ENCODE measurements at places on chromosomes 11 and 22.

GRCh38 chr11:77207618-77208313 is 79.7 kb downstream of the MYO7A start:
- no peak for DNase-seq

- DNase-seq: no peak
Measured at GRCh38 chr11:119664701-119665420, 64.1 kb downstream of the NECTIN1 start.

- DNase-seq: peak; percentile 13
Measured at GRCh38 chr22:39457198-39457555, 365 bp downstream of the MGAT3 start.

GRCh38 chr11:88061111-88061510 is 114.1 kb downstream of the RAB38 start:
- DNase-seq: no peak

DNA sequence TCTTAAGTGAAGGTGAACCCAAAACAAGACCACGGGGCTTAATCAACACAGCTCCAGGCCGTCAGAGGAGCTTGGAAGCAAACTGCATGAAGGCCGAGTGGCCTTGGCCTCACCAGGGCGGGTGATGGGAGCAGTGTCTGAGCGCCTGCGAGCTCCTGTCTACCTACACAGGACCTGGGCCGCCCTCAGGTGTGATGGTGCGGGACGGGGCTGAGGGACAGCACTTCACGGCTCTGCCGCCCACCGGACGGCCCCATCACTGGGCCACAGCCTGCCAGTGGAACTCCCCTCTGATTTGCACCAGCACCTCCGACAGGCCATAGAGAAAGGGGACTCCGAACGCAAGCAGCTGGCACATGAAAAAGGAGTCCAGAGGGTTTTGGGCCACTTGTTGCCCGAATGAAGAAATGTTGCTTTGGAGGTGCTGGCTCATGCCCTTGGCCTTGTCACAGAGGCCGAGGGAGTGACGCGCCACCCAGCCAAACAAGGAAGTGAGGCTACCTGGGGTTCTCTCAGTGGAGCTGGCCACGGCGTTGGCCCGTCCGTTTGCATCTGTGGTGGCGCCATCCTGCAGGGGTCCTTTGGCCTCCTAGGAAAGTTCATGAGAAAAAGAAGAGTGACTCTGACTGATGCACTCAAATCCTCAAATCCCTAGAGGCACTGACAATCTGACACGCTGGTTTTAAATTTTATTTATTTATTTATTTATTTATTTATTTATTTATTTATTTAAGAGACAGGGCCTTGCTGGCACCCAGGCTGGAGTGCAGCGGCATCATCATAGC is 90.3 kb upstream of the BID start:
- no peak for DNase-seq

DNA sequence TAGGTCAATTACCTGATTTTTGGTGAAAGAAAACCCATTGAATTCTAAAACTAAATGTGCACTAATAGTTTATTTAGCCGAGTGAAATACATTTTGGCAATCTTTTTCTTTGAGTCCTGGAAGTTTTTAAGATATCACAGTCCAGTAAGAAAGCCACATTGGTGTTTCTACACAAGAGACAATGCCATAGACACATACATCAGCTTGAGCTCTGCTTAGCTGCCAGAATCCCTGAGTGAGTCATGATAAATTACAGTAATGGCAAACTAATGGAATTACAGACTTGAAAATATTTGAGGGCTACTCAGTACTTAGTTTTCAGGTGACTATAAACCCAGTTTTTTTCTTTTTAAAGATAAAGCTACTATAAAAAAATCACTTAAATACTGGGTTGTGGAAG is 155.4 kb downstream of the OR4C45 start:
- no peak for DNase-seq

Data from activated naive CD8-positive, alpha-beta T cell treated with anti-CD3 and anti-CD28 coated beads for 36 hours (primary cell).